ENCODE measurements at places on chromosomes 1 and 21. TPM values are rescaled to one million over a fixed set of nuclear protein-coding genes. Genes with fewer than 3 reads are reported as not detected.

The CD2 gene
- total RNA-seq: 2.4 TPM

The COQ8A gene
- total RNA-seq: 27.4 TPM

The LRRC71 gene
- 4.9 TPM for total RNA-seq

The LCE2B gene
- not detected for total RNA-seq

The RSBN1 gene
- 39.0 TPM for total RNA-seq

DNA sequence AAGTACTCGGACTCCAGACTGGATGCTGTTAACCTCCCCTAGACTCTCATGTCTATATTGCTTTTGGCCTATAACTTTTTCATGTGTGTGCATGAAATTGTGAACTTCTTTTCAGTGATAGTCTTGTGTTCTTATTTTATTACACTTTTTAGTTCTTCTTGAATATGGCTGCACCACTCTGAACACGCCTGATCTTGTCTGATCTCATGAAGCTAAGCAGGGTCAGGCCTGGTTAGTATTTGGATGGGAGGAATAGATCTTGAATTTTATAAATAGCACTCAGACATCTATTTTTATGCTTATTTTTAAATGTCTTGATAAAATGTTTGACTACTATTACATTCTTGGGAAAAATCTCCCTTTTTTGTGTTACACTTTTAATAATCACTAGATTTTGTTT lies 22.4 kb downstream of the TCP10L start:
- no peak overlapping the region for H3K4me3 ChIP-seq
- H3K4me1 ChIP-seq: no peaks in the 10 kb centered on the region
- no peaks in the 10 kb centered on the region for H3K27me3 ChIP-seq
- no peaks in the 10 kb centered on the region for H3K36me3 ChIP-seq
- no peak for DNase-seq

- H3K4me3 ChIP-seq: no peak overlapping the region
- no peaks in the 10 kb centered on the region for H3K27me3 ChIP-seq
- H3K4me1 ChIP-seq: no peaks in the 10 kb centered on the region
- no peak overlapping the region for H3K27ac ChIP-seq
Measured at GRCh38 chr1:152954436-152954835, 7.4 kb downstream of the SPRR5 start.

- no peak overlapping the region for H3K4me3 ChIP-seq
- H3K27me3 ChIP-seq: peaks cover 15% of the 10 kb centered on the region
- no peaks in the 10 kb centered on the region for H3K36me3 ChIP-seq
- no peaks in the 10 kb centered on the region for H3K4me1 ChIP-seq
Measured at GRCh38 chr1:121522061-121522759, 337.4 kb downstream of the SRGAP2C start.

DNA sequence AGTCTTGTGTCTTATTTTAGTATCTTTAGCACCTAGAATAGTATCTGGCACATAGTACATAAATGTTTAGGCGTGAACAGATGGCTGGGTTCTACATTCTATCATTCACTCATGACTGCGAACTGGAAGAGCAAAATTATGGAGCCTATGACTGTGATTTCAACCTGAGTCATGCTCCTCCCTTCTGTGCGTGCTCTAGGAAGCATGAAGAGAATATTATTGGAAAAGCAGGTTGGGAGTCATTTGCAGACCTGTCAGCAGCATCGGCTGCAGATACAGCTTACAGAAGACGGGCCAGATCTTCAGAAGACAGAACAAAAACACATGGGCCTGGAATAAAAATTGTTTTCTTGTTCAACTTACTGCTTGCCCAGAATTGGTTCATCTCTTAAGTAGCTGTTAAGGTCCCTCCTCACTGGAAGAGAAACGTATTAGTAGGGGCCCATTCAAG lies 344.0 kb upstream of the USP24 start:
- peaks cover 51% of the 10 kb centered on the region for H3K4me1 ChIP-seq
- no peak for DNase-seq
- no peak overlapping the region for H3K27ac ChIP-seq
- H3K4me3 ChIP-seq: no peak overlapping the region
- no peaks in the 10 kb centered on the region for H3K27me3 ChIP-seq

- no peaks in the 10 kb centered on the region for H3K4me1 ChIP-seq
- no peak overlapping the region for H3K4me3 ChIP-seq
- H3K27ac ChIP-seq: no peak overlapping the region
- H3K27me3 ChIP-seq: peaks cover 18% of the 10 kb centered on the region
- no peaks in the 10 kb centered on the region for H3K36me3 ChIP-seq
Measured at GRCh38 chr1:204970937-204971336, 72.1 kb upstream of the CNTN2 start.

- DNase-seq: no peak
- no peaks in the 10 kb centered on the region for H3K27me3 ChIP-seq
- no peaks in the 10 kb centered on the region for H3K4me1 ChIP-seq
- no peak overlapping the region for H3K4me3 ChIP-seq
- H3K27ac ChIP-seq: no peak overlapping the region
- no peaks in the 10 kb centered on the region for H3K36me3 ChIP-seq
Measured at GRCh38 chr1:162228586-162228985, 148.1 kb downstream of the SPATA46 start.

DNA sequence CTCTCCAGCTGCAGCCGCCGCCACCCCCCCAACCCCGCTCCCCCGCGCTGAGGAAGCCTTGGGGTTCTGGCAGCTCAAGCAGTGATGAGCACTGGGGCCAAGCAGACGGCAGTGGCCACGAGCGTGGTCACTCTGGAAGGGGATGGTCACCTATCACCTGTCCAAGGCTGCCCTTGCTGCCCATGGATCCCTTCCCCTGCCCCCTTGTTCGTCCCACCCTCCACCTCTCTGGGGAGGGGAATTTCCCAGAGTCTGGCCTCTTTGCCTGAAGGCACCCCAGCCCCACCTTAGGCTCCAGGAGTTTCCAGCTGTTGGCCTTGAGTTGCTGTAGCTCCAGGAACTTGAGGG lies 7.2 kb upstream of the SMIM12 start:
- H3K4me3 ChIP-seq: no peak overlapping the region
- no peak overlapping the region for H3K27ac ChIP-seq
- H3K4me1 ChIP-seq: peaks cover 8% of the 10 kb centered on the region
- no peaks in the 10 kb centered on the region for H3K36me3 ChIP-seq
- DNase-seq: no peak

DNA sequence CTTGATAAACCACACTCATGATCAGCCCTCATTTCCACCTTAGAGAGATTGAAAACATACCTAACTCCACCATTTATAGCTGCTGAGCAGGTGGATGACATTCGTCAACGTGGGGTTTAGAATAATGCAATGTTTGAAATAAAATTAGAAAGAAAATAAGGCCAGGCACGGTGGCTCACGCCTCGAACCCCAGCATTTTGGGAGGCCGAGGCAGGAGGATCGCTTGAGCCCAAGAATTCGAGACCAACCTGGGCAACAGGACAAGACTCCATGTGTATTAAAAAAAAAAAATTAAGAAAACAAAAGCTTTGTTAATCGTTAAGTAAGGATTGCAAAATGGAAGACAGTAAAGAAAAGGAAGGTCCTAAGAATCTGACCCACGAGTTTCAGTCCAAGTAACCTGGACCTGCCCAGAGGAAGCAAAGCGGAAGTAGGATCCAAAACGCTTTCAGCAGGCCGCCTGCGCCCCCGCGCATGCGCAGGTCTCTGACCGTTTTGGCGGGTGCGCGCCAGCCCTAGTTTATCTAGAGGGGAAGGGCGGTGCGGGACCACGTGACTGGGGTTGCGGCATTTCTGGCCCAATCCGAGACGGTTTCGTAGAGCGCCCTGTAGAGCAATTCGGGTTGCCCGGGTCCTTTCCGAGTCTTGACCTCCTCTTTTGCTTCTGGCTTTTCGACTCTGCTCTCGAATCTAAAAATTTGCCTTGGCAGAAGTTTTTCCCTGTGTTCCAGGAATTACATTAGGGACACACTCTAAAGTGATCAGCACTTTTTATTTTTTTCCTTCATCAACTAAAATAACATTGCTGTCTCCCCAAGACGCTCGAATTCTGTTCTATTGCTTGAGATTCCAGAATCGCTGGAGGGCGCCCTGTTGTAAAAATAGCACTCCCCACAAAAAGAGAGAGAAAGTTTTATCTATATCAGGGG lies 22.5 kb downstream of the ANP32E start:
- no peaks in the 10 kb centered on the region for H3K4me1 ChIP-seq
- DNase-seq: peak; percentile 98
- peak overlapping the region; percentile 47 for H3K27ac ChIP-seq
- no peak overlapping the region for H3K4me3 ChIP-seq
- H3K27me3 ChIP-seq: no peaks in the 10 kb centered on the region

GRCh38 chr21:35527358-35527757 lies 478.3 kb upstream of the RUNX1 start:
- no peak overlapping the region for H3K27ac ChIP-seq
- DNase-seq: no peak
- no peaks in the 10 kb centered on the region for H3K4me1 ChIP-seq
- H3K36me3 ChIP-seq: no peaks in the 10 kb centered on the region

DNA sequence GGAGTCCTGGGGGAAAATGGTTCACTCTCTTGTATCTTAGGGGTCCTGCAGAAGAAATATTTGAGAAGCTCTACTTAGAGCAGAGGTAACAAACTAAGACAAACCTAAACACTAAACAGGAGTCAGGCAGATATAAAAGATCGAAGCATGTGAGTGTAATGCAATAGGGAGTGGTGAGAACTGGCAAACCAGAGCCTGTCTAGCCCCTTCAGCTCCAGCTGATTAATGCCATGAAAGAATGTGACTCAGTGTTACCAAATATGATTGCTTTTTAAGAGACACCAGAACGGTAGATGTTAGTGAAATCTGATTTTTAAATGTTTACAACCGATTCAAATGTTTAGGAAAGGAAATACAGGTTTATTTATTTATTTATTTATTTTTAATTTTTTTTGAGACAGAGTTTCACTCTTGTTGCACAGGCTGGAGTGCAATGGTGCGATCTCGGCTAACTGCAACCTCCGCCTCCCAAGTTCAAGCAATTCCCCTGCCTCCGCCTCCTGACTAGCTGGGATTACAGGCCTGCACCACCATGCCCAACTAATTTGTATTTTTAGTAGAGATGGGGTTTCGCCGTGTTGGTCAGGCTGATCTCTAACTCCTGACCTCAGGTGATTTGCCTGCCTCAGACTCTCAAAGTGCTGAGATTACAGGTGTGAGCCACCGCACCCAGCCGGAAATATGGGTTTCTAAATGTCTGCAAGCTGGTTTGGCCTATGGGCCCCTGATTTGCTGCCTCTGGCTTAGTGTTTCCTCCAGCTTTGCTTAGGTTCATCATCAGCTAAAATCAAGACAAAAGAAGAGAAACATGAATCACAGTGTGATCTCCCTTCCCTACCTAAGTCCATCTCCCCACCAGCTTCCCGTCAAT lies 12.2 kb downstream of the TXNIP start:
- H3K4me1 ChIP-seq: peaks cover under 1% of the 10 kb centered on the region
- no peak overlapping the region for H3K4me3 ChIP-seq
- H3K36me3 ChIP-seq: no peaks in the 10 kb centered on the region
- H3K27ac ChIP-seq: peak overlapping the region; percentile 99

- no peak overlapping the region for H3K27ac ChIP-seq
- no peaks in the 10 kb centered on the region for H3K27me3 ChIP-seq
- H3K4me1 ChIP-seq: peaks cover 2% of the 10 kb centered on the region
- peak; percentile 64 for DNase-seq
- no peaks in the 10 kb centered on the region for H3K36me3 ChIP-seq
- no peak overlapping the region for H3K4me3 ChIP-seq
Measured at GRCh38 chr1:95953015-95953414, 719.0 kb downstream of the RWDD3 start.

DNA sequence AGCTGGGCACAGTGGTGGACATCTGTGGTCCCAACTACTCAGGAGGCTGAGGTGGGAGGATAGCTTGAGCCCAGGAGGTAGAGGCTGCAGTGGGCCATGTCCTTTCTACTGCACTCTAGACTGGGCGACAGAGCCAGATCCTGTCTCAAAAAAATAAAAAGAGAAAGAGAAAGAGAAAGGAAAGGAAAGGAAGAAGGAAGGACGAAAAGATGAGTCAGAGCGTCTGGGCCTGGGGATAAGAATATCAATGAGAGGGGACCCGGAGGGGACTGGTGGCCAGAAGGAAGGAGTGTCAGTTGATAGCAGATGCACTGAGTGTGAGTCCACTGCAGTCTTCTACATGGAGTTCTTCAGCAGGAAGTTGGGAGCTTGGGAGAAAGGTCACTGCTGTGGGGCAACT lies 75.6 kb downstream of the SYT6 start:
- no peak for DNase-seq
- no peaks in the 10 kb centered on the region for H3K36me3 ChIP-seq
- no peak overlapping the region for H3K27ac ChIP-seq
- H3K4me3 ChIP-seq: no peak overlapping the region
- H3K27me3 ChIP-seq: no peaks in the 10 kb centered on the region

- DNase-seq: no peak
- no peak overlapping the region for H3K4me3 ChIP-seq
- no peaks in the 10 kb centered on the region for H3K36me3 ChIP-seq
- H3K27ac ChIP-seq: no peak overlapping the region
Measured at GRCh38 chr1:22936681-22937080, 36.0 kb downstream of the LACTBL1 start.

DNA sequence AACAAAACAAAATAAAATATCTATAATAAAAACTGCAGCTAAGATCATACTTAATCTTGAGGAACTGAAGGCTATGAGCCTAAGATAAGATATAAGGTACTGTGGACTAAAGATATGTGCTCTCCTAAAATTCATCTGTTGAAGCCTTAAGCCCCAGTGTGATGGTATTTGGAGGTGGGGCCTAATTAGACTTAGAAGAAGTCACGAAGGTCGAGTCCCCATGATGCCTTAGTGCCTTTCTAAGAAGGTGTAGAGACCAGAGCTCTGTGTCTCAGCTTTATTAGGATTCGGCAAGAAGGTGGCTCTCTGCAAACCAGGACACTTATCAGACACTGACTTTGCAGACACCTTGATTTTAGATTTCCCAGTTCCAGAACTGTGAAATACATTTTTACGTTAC lies 622.0 kb upstream of the BRINP3 start:
- no peaks in the 10 kb centered on the region for H3K27me3 ChIP-seq
- H3K4me1 ChIP-seq: no peaks in the 10 kb centered on the region
- no peak overlapping the region for H3K4me3 ChIP-seq
- H3K36me3 ChIP-seq: no peaks in the 10 kb centered on the region
- no peak for DNase-seq
- no peak overlapping the region for H3K27ac ChIP-seq

DNA sequence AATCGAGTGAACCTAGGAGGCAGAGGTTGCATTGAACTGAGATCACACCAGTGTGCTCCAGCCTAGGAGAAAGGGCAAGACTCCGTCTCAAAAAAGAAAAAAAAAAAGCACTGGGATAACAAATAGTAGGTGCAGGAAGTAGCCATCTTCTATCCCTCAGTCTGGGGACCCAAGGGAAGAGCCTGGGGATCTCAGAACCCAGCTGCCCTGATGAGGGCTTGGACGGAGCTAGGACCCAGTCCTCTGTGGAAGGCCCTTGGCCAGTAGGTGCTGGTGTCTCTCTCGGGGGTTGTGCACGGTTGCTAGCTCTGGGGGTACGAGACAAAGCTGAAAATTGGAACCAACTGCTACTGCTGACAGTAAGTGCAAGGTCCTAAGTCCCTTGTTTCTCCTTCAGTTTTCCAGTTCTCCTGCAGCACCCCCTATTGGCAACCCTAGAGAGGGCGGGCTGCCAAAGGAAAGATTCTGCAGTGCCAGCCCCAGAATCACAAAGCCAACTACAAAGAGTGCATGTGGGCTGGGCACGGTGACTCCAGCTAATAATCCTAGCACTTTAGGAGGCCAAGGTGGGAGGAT lies 57.6 kb upstream of the KIF1B start:
- H3K36me3 ChIP-seq: peaks cover 10% of the 10 kb centered on the region
- H3K4me3 ChIP-seq: no peak overlapping the region
